ENCODE measurements at places on chromosomes 6 and 20.

- DNase-seq: no peak
Observed at GRCh38 chr6:131040866-131041265, 22.2 kb downstream of the EPB41L2 start.

- peak; percentile 50 for DNase-seq
Observed at GRCh38 chr20:47610247-47610944, 108.7 kb downstream of the NCOA3 start.

- no peak for DNase-seq
Observed at GRCh38 chr6:43287717-43288679, 10.1 kb upstream of the SLC22A7 start.

DNA sequence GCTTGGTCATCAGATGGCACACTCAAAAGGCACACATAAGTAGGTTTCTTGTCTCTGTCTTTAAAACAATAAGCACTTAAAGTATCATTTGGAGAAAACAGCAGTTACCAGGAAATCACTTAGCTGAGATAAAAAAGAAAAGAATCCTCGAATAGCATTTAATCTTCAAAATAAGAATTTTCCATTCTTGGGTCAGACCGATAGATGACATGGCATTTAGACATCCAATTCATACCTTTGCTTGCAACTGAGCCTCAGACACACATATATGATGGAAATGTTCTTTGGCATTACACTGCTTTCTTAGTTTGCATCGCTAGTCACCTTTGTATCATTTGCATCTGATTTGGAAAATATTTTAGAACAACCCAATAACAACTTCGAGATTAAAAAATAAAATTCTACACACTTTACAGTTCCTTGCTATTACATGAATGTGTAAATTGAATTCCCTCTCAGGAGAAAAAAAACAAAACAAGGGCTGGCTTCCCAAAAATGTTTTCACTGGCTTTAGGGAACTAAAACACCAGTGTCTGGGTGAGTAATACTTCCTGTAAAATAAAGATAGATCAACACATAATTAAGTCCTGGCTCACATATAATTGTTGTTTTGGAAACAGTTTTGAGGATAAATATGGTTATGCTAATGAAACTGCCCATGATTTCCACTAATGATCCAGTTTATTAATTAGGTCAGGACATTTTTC, 1.3 kb upstream of the RNF217 start:
- DNase-seq: no peak

DNA sequence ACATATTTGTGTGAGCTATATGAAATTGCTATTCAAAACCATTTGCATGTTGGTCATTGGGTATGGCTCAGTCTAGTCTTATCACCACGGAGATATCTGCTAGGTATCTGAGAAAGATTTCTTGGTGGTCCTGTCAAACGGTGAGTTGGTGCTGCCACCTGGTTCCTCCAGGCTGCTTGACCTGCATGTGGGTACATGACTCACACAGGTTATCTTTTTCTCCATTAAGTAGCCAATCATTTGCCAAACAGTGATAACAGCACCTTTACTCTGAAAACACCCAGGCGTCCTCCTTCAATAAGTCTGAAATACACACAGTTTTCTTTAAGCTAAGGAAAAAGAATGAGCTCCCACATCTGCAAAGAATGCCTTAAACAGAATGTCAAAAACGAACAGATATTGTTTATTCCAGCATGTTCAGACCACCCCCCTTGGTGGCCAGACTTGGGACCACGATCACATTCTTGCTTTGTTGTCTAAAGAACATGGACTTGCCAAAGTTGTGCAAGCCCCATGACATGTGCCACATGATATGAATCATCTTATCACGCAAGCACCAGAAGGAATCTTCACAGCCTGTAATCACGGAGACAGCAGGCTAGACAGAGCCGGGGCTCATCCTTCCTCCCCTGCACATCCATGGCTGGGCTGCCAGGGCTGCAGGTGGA, 200.7 kb upstream of the THBS2 start:
- DNase-seq: peak; percentile 63

- DNase-seq: no peak
Observed at GRCh38 chr6:166173281-166173951, 5.8 kb upstream of the TBXT start.

- DNase-seq: no peak
Observed at GRCh38 chr6:151869345-151869744, 61.9 kb downstream of the ESR1 start.

- no peak for DNase-seq
Observed at GRCh38 chr6:109978174-109979032, at the start of gene GPR6. TSS of gene GPR6 (plus strand) at chr6:109978311. CDS start at chr6:109979113, 802 bp downstream.

GRCh38 chr6:80094017-80094416, 12.5 kb upstream of the BCKDHB start:
- no peak for DNase-seq

- DNase-seq: no peak
Observed at GRCh38 chr20:46367967-46368901, 38.2 kb downstream of the ELMO2 start.

- DNase-seq: no peak
Observed at GRCh38 chr6:162728706-162729105, 932 bp downstream of the PACRG start.

DNA sequence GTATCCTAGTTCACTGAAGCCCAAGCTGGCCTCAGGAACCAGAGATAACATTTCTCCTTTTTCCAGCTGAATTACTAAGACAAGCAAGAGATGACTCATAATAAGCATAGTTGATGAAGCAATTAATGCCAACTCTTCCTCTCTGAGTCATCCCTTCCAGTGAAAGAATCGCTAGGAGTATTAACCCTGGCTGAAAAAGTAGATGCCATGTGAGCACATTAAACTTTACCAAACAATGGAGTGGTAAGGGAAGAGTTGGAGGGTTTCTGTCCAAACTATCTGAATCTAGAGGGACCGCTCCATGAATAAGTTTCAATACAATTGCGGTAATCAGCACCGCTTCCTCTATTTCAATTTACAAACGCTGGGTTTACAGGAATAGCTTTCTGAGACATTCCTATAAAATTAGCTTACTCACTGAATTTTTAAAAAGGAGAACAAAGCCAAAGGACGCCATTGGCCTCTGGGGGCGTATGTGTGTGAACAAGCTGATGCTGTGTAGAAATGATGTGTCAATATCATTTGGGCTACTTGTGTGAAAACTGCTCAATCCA, 48.3 kb downstream of the ATXN1 start:
- peak; percentile 75 for DNase-seq

- DNase-seq: no peak
Observed at GRCh38 chr20:38050686-38051085, 17.1 kb downstream of the RPRD1B start.

DNA sequence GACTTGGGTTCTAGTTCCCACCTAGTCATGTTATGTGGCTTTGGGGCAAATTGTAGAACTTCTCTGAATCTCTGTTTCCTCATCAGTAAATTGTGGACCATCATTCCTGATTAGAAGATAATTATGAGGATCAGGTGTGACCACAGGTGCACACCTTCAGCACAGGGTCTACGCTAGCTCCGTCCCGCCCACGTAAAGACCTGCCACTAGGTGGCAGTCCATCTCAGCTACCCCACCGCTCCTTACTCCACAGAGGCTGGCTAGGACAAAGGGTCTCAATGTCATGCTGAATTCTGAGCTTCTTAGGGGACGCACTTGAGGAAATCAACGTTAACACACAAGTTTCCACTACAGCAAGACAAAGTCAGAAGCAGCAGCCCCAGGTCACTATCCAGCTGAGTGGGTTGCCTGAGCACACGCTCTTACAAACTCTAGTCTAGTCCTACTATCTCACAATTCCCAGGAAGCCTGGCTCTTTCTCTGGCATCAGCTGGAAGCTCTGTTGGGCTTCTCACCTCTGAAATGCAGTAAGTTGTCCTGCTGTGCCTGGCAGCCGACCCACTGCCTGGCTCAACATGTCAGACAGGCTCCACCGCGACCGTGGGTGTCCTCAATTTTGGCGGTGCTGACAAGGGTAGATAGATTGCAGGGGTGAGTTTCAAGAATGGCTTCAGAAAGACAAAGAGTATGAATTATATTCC, 2.0 kb upstream of the PLCG1 start:
- DNase-seq: no peak

GRCh38 chr6:90177544-90178383, 118.9 kb downstream of the BACH2 start:
- DNase-seq: no peak

DNA sequence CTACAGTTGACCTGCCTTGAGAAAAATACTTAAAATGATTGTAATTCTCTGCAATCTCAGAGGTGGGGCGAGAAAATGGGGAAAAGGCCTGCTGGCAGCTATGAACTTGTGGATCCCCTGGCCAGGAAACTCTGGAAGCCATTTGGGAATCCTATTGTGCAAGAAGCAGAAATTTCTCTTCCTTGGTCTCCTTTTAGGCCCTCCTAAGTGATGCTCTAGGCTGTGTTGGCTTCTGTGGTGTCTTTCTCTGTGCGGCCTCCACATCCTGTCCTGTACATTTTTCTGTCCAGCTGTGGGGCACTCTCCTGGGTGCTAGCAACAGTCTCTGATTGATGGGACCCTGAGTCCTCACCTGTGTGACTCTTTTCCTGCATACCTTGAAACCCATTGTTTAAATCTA, 290.9 kb downstream of the FARS2 start:
- DNase-seq: no peak

DNA sequence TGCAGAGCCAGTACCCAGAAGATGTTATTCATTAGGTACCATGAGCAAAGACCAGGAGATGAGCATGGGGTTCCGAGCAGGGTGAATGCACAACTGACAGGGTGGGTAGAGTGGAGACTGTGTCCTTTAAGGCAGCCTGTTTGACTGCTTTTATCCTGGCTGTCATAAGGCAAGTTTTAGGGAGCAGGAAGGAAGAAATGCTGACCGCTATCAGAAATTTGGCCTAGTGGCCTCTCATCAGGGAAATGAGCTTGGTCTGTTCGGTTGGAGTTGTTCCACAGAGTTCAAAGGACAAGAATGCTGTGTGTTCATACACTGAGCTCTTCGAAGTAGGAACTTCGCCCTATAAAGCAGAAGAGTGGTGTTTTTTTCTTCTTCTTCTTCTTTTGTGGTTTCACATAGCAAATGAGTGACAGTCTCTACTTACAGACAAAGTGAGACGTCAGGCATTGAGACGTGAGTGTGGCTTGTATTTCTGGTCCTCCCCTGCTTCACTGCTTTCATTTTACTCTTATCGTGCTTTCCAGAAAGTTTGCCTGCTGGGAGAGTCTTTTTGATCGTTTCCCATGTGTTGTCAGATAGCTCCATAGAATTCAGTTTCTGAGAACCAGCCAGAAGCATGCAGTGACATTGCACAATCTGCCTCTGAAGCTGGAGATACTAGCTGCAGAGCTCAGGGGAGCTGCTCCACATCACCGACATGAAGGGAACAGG, at the start of gene CASS4:
CASS4 (plus strand) TSS at position 502 of the 714 bp plus-strand sequence; CDS start at position 701, 199 bp downstream.
- peak; percentile 70 for DNase-seq

GRCh38 chr6:43703512-43704429, 16.2 kb upstream of the MRPS18A start:
- DNase-seq: no peak

GRCh38 chr20:312866-313265, 12.5 kb upstream of the SOX12 start:
- no peak for DNase-seq

- DNase-seq: no peak
Observed at GRCh38 chr20:40812415-40812925, 123.4 kb upstream of the MAFB start.

- peak; percentile 76 for DNase-seq
Observed at GRCh38 chr20:19688031-19688806, 69.8 kb upstream of the RIN2 start.

DNA sequence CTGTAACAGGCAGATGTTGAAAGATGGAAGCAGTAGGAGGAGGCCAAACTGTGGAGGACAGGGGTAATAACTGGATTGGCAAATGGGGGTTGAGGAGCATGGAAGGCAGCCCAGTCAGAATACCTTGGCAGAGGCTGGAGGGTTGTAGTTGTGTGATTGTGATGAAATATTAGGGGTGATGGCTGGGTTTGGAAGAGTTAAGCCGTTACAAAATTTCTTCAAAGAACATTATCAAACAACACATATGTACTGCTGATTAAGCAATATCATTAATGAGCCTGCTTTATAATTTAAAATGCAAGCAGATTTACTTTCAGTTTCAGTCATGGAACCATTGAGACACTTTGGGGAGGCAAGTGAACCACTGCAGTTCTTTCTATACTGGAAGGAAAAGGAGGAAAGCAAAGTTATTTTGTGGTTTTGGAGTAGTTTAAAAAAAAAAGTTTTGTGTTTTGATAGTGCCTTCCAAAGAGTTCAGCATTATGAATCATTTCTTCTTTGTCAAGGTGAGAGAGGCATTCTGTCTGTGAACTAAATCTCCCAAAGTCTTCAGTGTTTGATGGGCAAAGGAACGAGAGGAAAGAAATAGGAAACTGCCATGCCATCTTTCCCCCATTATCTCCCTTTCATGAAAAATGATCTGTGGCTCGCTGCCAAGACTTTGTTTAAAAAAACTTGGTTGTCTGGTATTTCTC, 20.7 kb downstream of the FOXO3 start:
- DNase-seq: no peak

- DNase-seq: no peak
Observed at GRCh38 chr6:157462956-157463742, 82.2 kb downstream of the ZDHHC14 start.

DNA sequence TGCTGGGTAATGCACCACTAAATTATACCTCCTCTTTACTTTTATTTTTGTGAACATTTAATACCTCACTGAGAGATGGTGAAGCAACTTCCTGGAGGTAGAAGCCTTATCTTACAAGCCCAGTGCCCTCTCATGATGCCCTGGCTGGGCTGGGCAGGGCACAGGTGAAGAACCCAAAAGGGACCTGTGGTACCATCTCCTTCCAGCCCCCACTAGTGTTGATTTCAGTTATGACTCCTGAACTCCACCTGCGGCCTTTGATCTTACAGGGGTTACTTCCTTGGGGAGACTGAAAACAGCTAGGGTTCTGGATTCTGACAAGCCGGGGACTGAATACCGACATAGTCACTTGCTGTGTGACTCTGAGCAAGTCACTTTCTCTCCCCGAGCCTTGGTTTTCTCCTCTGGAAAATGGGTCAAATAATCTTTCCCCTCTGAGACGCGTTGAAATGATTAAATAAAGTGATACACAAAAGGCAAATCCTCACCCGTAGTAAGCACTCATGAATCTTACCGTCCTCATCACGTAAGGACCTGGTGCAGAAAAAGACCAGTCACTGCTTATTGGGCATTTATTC, 1.2 kb downstream of the SLC13A3 start:
- no peak for DNase-seq

DNA sequence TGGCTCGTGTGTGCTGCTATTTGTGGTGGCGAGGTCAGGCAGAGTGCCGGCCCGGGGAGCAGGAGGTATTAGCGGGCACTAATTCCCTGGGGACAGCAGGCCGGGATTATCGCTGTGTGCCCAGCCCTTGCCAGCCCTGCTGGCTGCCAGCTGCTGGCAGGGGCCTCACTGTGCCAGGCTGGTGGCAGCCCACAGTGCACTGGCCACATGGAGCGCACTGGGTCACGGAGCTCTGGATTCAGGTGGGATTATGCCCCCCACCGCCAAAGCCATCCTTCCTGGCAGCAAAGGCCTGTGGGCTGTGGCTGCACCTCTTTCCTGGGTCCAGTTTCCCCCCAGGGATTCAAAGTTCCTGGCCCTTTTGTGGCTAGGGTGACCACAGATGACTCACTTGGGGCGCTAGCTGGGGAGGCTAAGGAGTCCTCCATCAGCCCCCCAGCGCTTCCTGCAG, 59.7 kb downstream of the YTHDF1 start:
- no peak for DNase-seq

Measured in AG04449 (cell line).